Memory B cell (primary cell): ENCODE measurements at places on chromosomes 4 and X.

- no peak overlapping the region for H3K4me3 ChIP-seq
- no peaks in the 10 kb centered on the region for H3K4me1 ChIP-seq
- no peak overlapping the region for H3K27ac ChIP-seq
- H3K36me3 ChIP-seq, result no peaks in the 10 kb centered on the region
Observed at GRCh38 chr4:176568238-176568637, 224.5 kb downstream of the VEGFC start.

DNA sequence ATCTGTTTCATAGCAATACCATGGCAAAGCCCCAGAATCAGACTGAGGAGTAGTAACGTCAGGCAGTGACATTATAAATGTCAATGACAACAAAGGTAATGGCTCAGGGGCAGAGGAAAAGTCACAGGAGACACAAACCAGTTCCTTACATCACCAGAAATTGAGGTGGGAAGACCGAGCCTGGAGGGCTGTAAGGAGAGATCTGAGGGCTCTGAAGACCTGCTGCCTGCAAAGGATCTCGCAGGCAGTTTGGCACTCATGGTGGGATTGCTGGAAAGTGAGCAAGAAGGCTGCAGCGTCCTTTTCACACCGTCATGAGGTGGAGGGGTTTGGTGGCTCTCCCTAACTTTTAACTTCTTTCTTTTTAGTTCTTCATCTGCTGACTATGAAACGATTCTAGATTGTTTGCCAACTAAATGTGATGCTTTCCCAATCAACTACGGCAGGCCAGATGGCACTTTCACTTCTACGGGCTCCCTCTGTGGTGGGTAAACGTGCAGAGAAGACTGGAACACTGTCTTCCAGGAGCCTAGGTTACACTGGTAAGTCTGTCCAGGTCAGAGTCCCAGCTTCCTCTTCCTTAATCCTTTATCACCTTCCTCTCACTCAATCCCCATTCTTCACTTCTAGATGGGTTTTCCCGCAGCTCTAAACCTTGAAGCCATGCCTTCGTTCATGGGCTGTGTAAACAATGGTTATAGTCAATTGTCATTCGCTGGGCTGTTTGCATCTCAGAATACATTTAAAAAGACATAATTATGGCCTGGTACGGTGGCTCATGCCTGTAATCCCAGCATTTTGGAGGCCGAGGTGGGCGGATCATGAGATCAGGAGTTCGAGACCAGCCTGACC is 58.2 kb downstream of the TBC1D9 start:
- H3K27me3 ChIP-seq, result no peaks in the 10 kb centered on the region
- H3K27ac ChIP-seq, result peak overlapping the region; percentile 86
- H3K4me3 ChIP-seq, result no peak overlapping the region
- peaks cover 46% of the 10 kb centered on the region for H3K4me1 ChIP-seq
- peaks cover 44% of the 10 kb centered on the region for H3K36me3 ChIP-seq
- no peak for DNase-seq

DNA sequence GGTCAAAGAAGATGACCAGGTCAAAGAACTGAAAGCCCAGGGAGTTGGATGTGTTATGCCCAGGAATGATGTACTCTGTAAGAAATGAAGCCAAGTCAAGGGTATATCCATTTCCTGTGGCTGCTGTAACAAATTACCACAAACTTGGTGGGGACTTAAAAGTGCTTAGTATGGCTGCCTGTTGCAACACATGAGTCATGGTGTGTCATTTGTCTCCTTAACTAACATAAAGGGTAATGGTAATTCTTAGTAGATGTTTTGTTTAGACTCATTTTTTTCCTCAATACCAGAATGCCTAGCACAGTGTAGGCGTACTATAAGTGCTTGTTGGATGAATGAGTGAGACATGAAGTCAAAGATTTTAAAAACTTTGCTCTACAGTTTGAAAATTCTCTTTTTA is 45.7 kb downstream of the SYTL5 start:
- peaks cover 2% of the 10 kb centered on the region for H3K27me3 ChIP-seq
- DNase-seq, result no peak
- no peak overlapping the region for H3K4me3 ChIP-seq

DNA sequence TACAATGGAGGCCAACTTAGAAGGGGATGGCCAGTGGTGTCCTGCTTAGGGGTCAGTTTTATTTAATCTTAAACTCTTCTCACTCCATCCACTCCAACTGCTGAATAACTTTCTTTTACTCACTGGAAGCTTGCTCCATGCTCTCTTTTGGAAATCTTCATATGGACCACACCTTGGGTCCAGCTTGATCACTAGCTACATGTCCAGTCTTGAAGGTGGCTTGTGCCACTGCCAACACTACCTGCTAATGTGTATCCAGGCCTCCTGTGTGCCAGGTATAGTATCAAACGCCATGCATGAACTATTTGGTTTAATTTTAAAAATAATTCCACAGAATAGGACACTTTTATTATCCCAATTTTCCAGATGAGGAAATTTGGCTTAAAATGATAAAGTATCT is 37.0 kb upstream of the KDR start:
- no peak overlapping the region for H3K27ac ChIP-seq
- no peak for DNase-seq
- no peaks in the 10 kb centered on the region for H3K4me1 ChIP-seq
- H3K27me3 ChIP-seq, result peaks cover 9% of the 10 kb centered on the region
- no peak overlapping the region for H3K4me3 ChIP-seq

GRCh38 chr4:75498041-75498440 is 16.2 kb downstream of the RCHY1 start:
- peaks cover 12% of the 10 kb centered on the region for H3K4me1 ChIP-seq
- H3K27ac ChIP-seq, result no peak overlapping the region
- H3K36me3 ChIP-seq, result peaks cover 43% of the 10 kb centered on the region

DNA sequence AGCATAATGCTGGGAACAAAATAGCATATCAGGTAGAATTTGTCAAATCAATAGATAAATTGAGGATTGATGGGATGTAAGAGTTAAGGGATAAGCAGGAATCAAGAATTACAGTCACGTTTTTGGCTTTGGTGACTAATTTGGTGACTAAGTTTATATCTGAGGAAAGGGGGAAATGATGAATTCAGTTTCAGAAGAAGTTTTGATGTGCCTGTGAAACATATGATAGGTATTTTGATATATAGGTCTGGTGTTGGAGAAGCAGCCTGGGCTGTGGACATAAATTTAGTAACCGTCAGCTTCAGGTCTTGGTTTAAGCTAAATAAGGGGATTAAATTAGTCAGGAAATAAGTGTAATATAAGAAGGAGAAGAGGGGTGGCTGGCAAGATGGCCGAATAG is 79.0 kb upstream of the EDA2R start:
- H3K36me3 ChIP-seq, result peaks cover 2% of the 10 kb centered on the region
- H3K4me3 ChIP-seq, result no peak overlapping the region
- no peak overlapping the region for H3K27ac ChIP-seq
- DNase-seq, result no peak

DNA sequence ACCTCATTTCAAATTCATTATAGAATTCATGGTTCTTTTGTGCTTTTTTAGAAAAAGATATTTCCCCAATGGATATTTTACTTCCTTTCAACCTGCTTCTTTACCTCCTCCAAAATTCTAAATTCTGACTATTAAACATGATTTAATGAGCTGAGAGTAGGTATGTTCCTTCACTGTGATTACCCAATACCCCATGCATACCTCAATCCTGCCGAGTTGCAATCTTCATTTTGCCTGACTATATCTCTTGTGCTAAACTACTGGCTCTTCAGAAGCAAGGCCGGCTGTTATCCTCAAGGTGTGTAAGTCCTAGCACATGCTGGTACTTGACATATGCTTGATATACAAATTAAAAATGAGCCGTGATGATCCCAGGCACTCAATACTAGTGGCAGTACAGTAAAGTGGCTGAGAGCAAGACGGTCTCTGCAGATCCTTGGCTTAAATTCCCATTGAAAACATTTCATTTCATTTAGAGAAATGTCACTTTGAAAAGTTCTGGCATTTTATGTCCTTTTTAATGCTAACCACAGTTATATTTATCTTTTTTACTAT is 320.4 kb downstream of the KCNIP4 start:
- H3K27me3 ChIP-seq, result no peaks in the 10 kb centered on the region
- H3K36me3 ChIP-seq, result no peaks in the 10 kb centered on the region
- H3K27ac ChIP-seq, result no peak overlapping the region
- H3K4me3 ChIP-seq, result no peak overlapping the region
- DNase-seq, result no peak
- no peaks in the 10 kb centered on the region for H3K4me1 ChIP-seq

DNA sequence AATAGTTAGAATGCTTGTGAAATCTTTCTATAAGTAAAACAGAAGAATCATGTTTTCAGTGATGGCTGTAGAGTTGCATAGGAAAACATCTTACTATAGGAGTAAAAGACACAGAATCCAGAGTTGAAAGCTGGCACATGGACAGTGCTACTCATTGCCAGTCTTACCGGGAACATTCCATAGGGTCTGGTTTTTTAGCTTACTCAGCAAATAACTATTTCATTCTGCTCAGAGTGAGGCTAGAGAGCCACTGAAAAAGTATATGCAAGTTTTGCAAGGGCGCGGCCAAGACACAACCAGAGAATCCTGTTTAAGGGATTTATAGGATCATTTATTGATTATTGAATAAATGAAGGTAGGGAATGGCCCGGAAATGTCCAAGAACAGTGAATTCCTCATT is 60.3 kb downstream of the MTHFD2L start:
- H3K27ac ChIP-seq, result no peak overlapping the region
- no peak for DNase-seq
- peaks cover 8% of the 10 kb centered on the region for H3K36me3 ChIP-seq
- no peaks in the 10 kb centered on the region for H3K27me3 ChIP-seq

GRCh38 chrX:17882680-17883079 is 21.6 kb upstream of the RAI2 start:
- H3K27ac ChIP-seq, result no peak overlapping the region
- H3K4me3 ChIP-seq, result no peak overlapping the region
- no peak for DNase-seq
- H3K4me1 ChIP-seq, result no peaks in the 10 kb centered on the region
- H3K27me3 ChIP-seq, result peaks cover 16% of the 10 kb centered on the region

- peaks cover 5% of the 10 kb centered on the region for H3K4me1 ChIP-seq
- no peaks in the 10 kb centered on the region for H3K36me3 ChIP-seq
- no peaks in the 10 kb centered on the region for H3K27me3 ChIP-seq
- no peak overlapping the region for H3K4me3 ChIP-seq
- DNase-seq, result no peak
Observed at GRCh38 chr4:89368861-89369260, 61.3 kb upstream of the GPRIN3 start.

GRCh38 chr4:77336411-77337142 is 179.6 kb downstream of the CCNG2 start:
- H3K4me1 ChIP-seq, result no peaks in the 10 kb centered on the region
- no peak overlapping the region for H3K4me3 ChIP-seq

- no peak overlapping the region for H3K4me3 ChIP-seq
- H3K36me3 ChIP-seq, result no peaks in the 10 kb centered on the region
- no peaks in the 10 kb centered on the region for H3K27me3 ChIP-seq
- DNase-seq, result no peak
- no peak overlapping the region for H3K27ac ChIP-seq
- H3K4me1 ChIP-seq, result no peaks in the 10 kb centered on the region
Observed at GRCh38 chrX:67780694-67781109, 236.9 kb downstream of the AR start.

DNA sequence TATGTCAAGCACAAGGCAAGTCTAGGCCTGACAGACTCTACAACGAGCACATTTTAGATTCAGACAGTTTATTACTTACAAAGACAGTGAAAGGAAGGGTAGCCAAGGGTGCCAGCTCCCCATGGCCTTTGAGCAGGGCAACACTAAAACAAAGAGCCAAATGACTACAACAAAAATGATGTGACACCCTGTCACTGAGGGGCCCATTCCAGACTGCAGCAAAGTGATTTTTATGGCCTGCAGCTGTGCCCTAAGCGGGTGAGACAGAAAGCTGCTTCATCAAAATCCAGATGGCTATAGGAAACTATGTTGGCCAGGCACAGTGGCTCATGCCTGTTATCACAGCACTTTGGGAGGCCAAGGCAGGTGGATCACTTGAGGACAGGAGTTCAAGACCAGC is 13.4 kb upstream of the RP2 start:
- H3K36me3 ChIP-seq, result no peaks in the 10 kb centered on the region
- no peak for DNase-seq
- H3K4me3 ChIP-seq, result no peak overlapping the region
- no peaks in the 10 kb centered on the region for H3K27me3 ChIP-seq
- H3K27ac ChIP-seq, result no peak overlapping the region
- no peaks in the 10 kb centered on the region for H3K4me1 ChIP-seq

GRCh38 chrX:121216641-121217374 is 169.4 kb downstream of the GLUD2 start:
- no peaks in the 10 kb centered on the region for H3K4me1 ChIP-seq
- DNase-seq, result no peak

- H3K4me1 ChIP-seq, result peaks cover 14% of the 10 kb centered on the region
- H3K27me3 ChIP-seq, result no peaks in the 10 kb centered on the region
- DNase-seq, result no peak
- no peak overlapping the region for H3K27ac ChIP-seq
Observed at GRCh38 chr4:119209077-119209476, 3.4 kb upstream of the USP53 start.

- no peak overlapping the region for H3K4me3 ChIP-seq
- no peaks in the 10 kb centered on the region for H3K4me1 ChIP-seq
- H3K36me3 ChIP-seq, result peaks cover 26% of the 10 kb centered on the region
- no peak for DNase-seq
- H3K27me3 ChIP-seq, result no peaks in the 10 kb centered on the region
Observed at GRCh38 chrX:291411-291901, 10.3 kb downstream of the PLCXD1 start.

DNA sequence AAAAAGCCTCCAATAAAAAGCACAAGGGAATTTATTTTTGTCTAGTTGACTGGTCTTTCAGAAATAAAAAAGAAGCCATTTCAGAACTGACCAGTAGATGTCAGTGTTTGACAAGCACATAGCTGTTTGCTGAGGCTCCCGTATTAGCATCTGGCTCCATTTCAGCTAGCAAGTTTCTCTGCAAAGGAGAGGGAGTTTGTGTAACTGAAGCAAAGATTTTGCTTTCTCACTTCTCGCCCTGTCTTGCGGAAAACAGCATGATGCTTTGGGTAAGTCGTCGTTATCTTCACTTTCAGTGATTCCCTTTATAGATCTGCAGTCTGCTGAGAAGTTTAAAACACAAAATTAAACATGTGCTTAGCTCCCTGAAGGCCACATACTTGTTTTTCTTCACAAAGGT is 85.5 kb downstream of the CT47B1 start:
- peaks cover 2% of the 10 kb centered on the region for H3K4me1 ChIP-seq
- no peaks in the 10 kb centered on the region for H3K27me3 ChIP-seq
- no peak overlapping the region for H3K4me3 ChIP-seq
- H3K36me3 ChIP-seq, result no peaks in the 10 kb centered on the region
- DNase-seq, result peak; percentile 15

- H3K4me3 ChIP-seq, result no peak overlapping the region
- H3K36me3 ChIP-seq, result peaks cover 2% of the 10 kb centered on the region
- H3K27me3 ChIP-seq, result no peaks in the 10 kb centered on the region
- DNase-seq, result no peak
- H3K4me1 ChIP-seq, result peaks cover 28% of the 10 kb centered on the region
- peak overlapping the region; percentile 85 for H3K27ac ChIP-seq
Observed at GRCh38 chrX:21955403-21956189, 15.1 kb downstream of the SMS start.

GRCh38 chr4:147616849-147617172 is 386 bp upstream of the TMEM184C start:
- H3K4me3 ChIP-seq, result peak overlapping the region; percentile 92
- peaks cover 11% of the 10 kb centered on the region for H3K36me3 ChIP-seq
- no peaks in the 10 kb centered on the region for H3K27me3 ChIP-seq

GRCh38 chr4:133465022-133465421 is 315.9 kb downstream of the PCDH10 start:
- no peaks in the 10 kb centered on the region for H3K36me3 ChIP-seq
- no peak for DNase-seq
- no peaks in the 10 kb centered on the region for H3K27me3 ChIP-seq
